Hematopoietic multipotent progenitor cell treated with erythropoietin and hydrocortisone succinate and interleukin-3 and kit ligand, for 8 days (in vitro differentiated cells): ENCODE measurements at places on chromosomes 6 and 20.

GRCh38 chr20:14295238-14295637 is 42.2 kb downstream of the FLRT3 start:
- DNase-seq, result no peak

DNA sequence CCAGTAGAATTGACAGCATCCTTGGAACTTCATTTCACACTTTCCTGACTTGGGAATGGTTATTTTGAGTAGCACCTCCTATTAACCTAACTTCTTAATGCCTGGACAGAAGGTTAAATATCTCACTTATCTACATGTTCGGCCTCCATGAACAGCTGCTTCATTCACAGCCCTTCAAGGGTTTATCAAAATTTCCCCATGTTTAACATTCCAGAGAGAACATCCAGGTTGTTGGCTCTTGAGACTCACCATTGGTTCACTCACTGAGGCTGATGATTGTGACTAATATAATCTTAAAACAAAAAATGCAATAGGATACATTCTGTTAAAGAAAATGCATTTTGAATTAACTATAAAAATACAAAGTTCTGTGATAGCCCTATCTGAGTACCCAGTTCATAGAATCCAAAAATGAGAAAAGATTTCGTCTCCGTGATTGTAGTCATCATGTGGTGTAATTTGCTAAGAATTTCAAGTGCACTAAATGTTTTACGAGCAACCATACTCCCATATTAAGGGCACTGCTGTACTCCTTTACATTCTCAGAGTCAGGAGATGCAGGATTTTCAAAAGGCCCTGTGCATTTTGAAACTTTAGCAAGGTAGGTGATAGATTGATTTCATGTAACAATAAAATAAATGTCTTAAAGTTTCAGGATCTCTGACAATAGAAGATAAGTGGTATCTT is 260.6 kb upstream of the TAB2 start:
- no peak for DNase-seq

DNA sequence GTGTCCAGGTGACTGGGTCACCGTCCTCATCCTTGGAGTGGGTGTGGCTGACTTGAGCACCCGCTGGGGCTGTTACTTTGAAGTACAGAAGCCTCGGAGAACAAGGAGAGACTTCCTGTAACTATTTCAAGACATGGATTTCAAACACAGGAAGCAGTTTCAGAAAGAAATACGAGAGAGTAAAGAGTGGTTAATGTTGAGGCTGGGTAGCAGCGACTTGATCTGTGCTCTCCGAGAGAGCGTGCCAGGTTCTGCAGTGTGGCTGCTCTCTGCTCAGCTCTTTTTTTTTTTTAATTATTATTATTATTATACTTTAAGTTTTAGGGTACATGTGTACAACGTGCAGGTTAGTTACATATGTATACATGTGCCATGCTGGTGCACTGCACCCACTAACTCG is 17.5 kb upstream of the EFCAB8 start:
- DNase-seq, result no peak

DNA sequence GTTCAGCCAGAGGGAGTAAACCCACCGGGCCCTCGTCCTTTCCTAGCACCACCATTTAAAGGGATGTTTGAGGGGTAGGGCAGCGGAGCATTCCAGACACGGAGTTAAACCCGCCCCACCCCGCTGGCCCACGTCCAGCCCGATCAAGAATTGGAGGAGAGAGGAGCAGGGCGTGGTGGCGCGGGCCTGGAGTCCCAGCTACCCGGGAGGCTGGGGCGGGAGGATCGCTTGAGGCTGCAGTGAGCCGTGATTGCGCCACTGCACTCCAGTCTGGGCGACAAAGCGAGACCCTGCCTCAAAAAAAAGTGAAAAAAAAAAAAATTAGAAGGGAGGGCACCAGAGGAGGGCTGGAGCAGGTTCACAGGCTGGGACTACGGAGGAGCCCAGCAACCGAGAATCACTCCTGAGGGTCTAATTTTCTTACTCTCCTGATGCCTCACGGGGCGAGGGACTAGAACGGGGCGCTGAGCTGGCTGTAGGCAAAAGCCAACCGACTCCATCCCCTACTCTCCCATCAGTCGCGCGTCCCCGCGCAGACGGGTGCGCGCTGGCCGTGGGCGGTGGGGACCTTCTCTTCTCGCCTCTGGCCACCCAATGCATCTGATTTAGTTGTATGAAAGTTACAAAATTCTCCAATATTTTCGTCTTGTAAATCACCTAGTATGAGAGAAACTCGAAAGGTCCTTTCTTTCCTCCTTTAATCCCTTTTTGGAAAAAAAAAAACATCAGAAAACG is 6.1 kb upstream of the HSPA1B start:
- peak; percentile 69 for DNase-seq

DNA sequence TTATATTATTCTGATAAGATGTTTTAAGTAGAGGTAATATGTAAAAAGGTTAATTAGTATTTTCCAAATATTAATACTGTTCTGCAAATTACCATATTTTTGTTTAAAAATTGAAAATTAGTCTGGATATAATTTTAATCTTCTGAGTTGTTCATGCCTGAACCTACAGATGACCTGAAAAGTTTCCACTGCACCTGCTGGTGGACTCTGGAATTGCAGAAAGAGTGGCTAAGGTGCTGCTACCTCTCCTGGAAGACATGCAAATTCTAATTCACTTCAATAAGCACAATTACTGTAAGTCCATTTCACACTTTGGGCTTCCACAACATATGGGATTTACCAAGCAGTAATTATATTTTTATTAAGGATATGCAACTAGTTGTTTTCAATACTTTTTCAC is 77.7 kb upstream of the OLIG3 start:
- peak; percentile 43 for DNase-seq

DNA sequence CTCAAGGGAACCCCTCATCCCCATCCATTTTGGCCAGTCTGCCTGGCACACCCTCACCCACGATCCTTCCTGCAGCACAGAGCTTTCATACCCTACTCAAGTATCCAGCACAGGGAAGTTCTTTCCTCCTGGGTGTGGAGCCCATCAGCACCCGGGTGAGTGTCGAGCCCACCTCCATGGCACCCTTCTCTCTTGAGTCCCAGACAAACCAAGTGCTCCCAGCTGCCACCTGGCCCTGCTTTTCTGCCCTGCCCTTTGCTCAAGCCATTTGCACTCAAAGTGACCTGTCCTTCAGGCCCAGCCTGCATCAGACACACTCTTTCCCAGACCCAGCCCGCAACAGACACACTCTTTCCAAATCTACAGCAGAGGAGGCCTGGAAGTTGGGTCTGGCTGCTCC is 257.2 kb downstream of the DLL1 start:
- no peak for DNase-seq

GRCh38 chr6:110093981-110094380 is 85.5 kb downstream of the WASF1 start:
- no peak for DNase-seq

GRCh38 chr20:53582574-53583351 is 10.9 kb downstream of the ZNF217 start:
- no peak for DNase-seq

DNA sequence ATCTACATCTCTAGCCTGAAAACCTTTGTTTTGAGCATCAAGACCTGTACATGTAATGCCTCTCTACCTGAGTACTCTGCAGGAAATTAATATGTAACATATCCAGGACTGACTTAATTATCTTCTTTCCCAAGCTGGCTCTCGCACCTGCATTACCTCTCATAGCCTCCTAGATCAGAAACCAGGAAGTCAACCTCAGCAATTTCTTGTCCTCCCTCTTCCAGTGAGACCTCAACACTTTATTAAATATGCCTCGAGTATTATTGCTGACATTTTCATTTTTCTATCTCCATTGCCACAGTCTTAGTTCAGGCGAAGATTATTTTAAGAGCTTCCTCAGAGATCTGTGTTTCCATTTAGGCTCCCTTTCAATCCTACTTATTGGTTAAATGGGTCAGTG is 69.0 kb downstream of the MACROD2 start:
- DNase-seq, result no peak

GRCh38 chr20:63657260-63657936 is 714 bp upstream of the RTEL1 start:
- DNase-seq, result peak; percentile 41

DNA sequence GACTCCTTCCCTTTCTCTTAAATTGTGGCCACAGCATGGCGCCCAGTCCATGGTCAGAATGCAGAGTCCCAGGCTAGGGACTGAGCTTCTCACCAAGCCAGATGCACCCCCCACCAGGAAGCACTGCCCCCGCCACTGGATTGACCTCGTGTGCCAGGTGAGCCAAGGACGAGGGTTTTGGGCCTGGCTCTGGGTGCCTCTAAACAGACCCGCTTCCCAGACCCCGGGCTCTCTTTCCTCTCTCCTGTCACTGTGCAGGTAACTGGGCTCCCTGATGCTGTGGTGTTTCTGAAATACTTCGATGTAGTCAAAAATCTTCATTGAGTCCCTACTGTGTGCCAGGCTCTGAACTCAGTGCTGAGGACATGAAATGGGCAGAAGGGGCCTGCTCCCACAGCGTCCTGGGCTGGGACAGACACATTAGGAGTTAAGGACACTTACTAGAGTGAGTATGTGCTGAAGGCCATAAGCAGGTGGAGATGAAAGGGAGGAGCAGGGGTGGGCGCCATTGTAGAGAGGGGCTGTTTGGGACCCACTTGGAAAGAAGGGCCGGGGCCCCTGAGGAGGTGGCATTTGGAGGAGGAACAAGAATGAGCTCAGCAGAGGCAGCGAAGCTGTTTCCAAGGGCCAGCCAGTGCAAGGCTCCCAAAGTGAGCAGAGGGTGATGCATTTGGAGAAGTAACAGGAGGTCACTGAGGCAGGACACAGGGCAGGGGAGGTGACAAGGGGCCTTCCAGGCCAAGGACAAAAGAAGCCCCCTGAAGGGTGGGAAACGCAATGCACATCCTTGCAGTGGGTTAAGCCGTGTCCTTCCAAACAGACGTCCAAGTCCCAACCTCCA is 217.1 kb downstream of the ANKRD60 start:
- DNase-seq, result no peak

GRCh38 chr20:23341073-23341472 is 9.5 kb upstream of the NXT1 start:
- DNase-seq, result no peak

GRCh38 chr20:20733943-20734342 is 21.5 kb upstream of the RALGAPA2 start:
- no peak for DNase-seq

DNA sequence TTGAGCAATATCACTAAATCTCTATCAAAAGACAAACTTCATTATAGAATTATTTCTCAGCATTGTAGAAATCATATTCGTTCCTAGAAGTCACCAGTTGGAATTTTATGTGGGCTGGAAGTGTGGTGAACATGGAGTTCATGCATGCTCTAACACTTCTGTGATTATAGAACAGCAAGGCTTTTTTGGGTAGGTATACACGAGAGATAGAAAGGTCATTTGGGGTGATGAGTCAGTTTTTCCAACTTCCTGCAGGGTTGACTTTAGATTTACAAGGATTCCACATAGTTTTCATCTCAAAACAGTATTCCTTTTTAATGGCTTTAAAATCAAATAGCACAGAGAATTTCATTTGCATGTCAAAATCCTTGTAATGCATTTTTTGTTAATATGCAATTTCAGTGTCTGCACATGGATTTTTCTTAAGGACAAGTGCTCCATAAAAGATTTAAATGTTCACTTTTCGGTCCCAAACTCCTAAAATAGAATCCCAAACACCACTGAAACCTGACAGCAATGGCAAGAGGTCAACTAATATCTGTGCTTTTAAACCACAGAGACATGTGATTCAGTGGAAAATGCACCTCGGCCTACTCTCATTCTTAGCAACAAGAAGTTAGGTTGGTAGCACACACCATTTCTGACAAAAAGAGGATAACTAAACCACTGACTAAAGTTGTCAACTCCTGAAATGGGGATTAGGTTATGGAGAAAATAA is 211.0 kb downstream of the MOXD1 start:
- no peak for DNase-seq

DNA sequence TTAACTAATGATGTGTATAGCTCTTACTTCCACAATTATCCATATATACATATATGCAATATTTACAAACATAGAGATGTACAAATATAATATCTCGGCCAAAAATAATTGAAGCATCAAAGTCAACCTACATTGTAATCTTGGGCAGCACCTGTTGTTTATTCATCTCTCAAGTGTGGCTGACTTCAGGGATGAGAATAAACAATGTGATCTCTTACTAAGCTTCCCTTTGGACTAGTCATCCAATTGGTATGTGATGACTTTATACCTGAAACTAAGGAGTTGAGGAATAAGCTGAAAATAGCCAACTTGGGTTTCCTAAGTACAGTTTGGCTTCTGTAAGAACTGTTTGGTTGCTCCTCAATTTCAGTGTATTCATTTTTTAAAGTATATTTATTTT is 256.6 kb downstream of the KHDC1L start:
- DNase-seq, result no peak

GRCh38 chr6:41736800-41737555 is 1.6 kb upstream of the TFEB start:
- DNase-seq, result no peak

GRCh38 chr6:42043787-42044475 is 6.4 kb upstream of the TAF8 start:
- DNase-seq, result peak; percentile 95

DNA sequence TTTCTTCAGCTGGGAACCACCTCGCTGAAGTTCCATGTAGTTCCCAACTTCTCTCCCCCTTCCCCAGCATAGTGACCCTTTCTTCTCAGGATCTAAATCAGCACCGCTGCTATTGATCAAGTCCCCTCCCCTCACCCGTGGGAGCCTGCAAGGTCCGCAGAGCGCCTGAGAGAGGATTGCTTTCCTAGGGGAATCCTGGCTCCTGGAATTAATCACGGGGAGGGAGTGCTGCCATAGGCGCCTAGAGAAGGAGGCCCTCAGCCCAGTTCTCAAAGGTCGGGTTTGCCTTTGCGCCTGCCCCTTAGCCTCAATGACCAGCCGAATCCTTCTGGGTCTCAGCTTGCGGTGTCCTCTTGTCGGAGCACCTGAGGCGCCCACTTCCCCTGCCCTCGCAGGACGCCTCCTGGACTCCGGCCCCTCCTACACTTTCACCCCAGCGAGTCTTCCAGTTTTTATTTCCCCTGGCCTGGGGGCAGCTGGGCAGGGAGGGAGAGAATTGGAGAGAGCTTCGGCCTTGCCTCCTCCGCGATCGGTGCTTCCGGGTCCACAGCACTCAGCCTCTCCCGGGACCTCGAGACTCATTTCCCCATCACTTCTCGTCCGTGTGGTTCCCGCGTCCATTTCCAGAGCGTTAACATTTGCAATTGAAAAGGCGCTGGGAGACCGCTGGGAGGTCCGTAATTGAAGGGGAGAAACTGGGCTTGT is 3.1 kb upstream of the NKX2-2 start:
- no peak for DNase-seq

DNA sequence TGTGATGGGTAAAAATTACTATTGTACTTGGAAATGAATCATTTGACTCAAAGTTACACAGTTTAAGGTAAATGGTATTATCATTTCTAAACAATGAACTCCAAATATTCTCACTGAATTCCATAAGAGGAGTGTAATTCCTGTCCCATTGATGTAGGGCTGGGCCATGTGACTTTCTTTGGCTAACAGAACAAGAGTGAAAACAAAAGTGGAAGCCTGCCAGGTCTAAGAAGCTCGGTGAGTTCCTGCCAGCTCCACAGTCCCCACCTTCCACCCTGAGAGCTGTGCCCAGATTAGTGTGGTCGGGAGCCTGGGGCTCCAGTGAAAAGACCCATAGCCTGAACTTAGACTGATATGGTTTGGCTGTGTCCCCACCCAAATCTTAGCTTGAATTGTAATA is 24.6 kb downstream of the TBXT start:
- no peak for DNase-seq
